NCI-H69 (cell line): ENCODE measurements at places on chromosomes 5 and 9.

DNA sequence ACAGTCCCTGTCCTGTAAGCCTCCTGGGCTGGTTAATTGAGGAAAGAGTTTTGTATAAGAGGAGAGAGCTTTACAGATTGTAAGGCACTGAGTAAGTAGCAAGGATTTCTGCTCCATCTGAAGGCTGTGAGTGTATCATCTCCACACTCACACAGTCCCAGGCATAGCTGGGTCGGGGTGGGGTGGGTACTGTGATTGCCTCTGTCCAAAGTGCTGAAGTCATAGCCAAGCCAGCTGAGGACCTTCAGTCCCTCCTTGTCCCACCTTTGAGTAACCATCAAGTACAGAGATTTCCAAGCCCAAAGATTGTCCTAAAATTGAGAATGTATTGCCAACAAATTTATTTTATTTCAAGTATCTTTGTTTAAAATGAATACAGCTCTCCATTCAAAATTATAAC, 5.5 kb upstream of the DNAJB5 start:
- DNase-seq: no peak

DNA sequence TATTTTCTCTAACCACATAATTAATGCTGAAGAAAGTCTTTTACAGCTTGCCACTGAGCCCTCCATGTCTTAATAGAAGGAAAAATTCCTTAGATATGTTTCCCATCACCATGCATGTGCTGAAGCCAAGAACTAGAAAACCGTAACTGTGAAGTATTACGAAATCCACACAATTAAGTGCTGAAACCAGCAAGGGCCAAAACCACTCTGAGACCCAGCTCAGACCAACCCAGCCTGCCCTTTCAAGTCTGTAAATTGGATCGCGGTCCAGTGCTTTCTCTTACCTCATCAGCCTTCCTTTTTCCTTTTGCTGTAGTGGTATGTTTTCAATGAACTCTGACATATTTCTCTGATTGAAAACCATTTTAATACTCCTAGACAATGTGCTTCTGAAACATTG, 26.3 kb downstream of the SEMA5A start:
- no peak for DNase-seq

GRCh38 chr9:36191290-36191645, 547 bp downstream of the CLTA start:
- peak; percentile 64 for DNase-seq

DNA sequence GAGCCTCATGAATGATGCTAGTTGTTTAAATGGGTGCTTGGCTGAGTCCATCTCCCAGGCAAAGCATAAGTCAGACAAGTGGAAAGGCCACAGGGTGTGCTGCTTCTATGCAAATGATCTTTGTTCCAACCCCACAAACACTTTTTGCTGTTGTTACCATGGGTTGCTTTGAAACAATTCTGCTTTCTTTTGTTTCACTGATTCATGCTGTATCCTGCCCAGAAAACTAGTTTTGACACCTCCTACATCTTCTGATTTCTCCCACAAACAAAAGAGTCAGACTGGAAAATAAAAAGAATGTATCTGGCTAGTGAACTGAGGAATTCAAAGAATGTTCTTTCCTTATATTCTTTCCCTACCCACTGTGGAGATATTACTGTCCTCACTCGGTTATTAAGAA, 298.6 kb downstream of the DIRAS2 start:
- peak; percentile 14 for DNase-seq

DNA sequence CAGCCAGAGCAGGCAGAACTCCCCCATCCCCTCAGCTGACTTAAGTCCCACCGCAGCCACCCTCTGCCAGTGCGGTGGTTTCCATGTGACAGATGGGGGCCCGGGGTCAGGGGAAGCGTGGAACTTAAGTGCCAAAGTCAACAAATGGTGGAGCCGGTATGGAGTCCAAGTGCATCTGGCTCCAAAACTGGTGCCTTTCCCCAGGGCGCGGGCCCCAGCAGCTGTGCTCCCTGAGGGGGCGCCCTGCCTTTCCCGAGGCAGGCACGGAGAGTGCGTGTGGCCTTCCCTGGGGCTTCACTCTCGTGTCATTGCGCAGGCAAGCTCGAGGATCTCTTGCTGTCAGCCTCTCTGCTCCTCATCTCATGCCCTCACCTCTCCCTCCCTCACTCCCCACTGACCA, 33.8 kb downstream of the SLC46A2 start:
- DNase-seq: peak; percentile 72

GRCh38 chr9:19769213-19769612, 19.6 kb downstream of the SLC24A2 start:
- DNase-seq: no peak

DNA sequence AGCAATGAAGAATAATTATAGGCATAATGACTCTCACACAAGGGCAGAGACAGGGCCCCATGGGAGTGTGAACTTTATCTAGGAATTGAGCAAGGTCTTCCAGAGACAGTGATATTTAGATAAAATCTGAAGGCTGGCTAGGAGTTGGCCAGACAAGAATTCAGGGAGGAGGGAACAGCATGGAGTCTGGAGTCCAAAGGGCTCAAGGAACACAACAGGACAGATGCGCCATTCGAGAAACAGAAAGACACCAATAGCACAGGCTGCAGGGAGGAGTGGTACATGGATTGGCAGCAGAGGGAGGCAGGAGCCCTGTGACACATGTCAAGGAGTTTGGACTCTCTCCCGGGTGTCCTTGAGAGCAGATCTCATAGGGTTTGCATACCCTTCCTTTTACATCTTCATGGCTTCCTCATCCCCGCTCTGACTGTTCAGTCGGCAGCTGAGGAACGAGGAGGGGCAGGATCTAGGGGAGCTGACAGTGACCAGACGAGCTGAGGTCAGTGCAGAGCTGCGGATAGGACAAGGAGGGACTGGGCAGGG, 64.0 kb upstream of the XPA start:
- DNase-seq: peak; percentile 69

DNA sequence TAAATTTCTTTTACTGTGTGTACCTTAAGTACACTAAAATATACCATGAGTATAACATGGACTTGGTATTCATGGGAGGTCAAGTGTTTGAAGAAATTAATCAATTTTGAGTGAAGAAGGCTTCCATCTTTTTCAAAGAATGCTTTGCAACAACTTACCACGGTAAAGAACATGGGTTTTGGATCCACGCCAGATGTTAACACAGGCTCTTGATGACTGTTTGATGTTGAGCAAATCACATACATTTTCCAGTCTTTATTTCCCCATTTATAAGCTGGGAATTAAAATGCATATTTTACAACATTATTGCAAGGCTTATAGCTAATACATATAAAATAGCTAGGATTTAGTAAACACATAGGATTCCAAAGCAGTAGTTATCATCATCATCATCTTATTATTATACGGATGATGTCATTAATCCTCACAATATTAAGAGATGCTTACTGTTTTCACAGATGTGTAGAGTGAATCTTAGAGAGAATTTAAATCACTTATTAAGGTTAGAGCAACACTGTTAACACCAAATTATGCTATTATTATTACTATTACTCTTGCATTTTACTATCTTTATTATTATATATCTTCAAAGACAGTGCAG, 362.0 kb downstream of the PRELID2 start:
- DNase-seq: peak; percentile 11

- DNase-seq: peak; percentile 28
Measured at GRCh38 chr9:13267743-13268142, 11.7 kb downstream of the MPDZ start.

GRCh38 chr5:76337953-76338451, 65.1 kb upstream of the IQGAP2 start:
- peak; percentile 11 for DNase-seq
